CD4-positive, alpha-beta memory T cell (primary cell): ENCODE measurements at places on chromosomes 3 and 15.
A peak's percentile ranks its signal among the peaks of the same experiment; 100 is the strongest.

- DNase-seq = no peak
These were observed 159.7 kb upstream of the MBNL1 start for GRCh38 chr3:152109038-152109437.

- DNase-seq = no peak
These were observed 7.6 kb downstream of the ZMAT3 start for GRCh38 chr3:179063945-179064560.

DNA sequence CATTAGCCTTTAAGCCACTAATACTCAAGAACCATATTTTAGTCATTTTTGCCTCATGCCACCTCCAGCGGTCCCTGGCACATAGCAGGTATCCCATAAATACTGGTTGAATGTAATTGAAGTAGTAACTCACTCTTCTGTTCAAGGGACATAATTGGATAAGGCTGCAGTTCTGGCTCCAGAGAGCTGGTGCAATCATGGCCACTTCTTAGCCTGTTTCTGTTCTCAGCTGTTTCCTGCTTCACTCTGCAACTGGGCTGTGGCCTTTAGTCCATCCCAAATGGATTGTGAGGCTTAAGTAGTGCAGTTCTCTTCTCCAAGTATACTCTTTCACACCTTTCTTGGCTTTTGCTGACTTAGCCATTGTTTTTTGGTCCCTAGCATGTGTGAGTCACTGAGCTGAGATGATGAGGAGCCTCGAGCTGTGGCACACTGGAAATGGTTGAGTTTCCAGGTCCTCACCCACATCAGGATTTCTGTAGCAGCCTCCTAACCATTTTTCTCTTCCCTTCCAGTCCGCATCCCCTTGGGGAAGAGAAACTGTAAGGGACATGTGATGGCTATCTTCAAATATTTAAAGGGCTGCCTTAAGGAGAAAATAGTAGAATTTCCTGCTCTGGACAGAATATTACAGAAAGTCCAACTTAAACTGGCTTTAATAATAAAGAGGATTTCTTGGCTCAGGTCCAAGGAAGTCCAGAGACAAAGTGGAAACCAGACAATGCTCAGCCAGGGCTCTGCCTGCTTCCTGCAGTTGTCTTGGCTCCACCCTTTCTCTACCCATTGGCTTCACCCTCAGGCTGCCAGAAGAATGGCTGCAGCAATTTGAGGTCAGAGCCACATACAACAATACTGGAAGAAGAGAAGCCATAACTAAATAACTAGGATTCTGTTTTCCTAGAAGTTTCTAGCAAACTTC lies 305.4 kb upstream of the ROPN1 start:
- no peak for DNase-seq

DNA sequence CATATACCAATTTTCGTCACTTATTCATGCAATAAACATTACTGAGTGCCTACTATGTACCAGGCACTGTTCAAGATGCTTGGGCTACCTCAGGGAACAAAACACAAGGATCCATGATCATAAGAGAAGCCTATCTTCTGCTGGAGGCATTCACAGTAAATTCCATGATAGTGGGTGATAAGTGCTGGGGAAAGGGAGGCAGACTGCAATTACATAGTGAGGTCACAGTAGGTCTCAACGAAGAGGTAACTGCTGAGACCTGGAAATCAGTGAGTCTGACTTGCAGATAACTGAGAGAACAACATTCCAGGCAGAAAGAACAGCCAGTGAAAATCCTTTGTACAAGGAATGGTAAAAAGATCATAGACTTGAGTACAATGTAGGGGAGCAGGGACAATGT lies 33.6 kb downstream of the RAF1 start:
- no peak for DNase-seq

DNA sequence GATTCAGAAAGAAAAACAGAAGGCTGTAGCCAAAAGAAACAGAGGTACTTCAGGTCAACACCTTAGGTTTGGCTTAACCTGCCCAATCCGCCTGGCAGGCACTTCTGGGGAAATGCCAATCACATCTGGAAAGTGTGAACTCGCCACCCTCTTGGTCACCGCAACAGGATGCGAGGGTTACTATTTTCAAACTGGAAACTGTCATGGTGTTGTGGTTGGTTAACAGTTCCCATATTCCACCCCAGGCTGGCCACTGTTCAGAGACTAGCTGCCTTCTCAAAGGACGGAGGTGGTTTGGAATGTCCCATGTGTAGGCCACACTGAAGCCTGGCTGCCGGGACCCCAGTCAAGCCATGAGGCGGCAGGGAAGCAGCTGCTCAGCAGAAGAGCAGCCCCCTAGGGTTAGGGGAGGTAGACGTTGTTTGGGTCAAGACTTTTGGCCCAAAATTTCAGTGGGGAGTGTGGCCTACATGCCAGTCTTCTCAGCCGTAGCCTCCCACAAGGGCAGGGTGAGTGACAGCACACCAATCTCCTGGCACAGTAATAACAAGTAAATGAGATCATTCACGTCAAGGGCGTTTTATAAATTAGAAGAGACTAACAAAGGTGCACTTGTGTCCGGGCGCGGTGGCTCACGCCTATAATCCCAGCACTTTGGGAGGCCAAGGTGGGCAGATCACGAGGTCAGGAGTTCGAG lies 54.6 kb downstream of the UMPS start:
- no peak for DNase-seq

DNA sequence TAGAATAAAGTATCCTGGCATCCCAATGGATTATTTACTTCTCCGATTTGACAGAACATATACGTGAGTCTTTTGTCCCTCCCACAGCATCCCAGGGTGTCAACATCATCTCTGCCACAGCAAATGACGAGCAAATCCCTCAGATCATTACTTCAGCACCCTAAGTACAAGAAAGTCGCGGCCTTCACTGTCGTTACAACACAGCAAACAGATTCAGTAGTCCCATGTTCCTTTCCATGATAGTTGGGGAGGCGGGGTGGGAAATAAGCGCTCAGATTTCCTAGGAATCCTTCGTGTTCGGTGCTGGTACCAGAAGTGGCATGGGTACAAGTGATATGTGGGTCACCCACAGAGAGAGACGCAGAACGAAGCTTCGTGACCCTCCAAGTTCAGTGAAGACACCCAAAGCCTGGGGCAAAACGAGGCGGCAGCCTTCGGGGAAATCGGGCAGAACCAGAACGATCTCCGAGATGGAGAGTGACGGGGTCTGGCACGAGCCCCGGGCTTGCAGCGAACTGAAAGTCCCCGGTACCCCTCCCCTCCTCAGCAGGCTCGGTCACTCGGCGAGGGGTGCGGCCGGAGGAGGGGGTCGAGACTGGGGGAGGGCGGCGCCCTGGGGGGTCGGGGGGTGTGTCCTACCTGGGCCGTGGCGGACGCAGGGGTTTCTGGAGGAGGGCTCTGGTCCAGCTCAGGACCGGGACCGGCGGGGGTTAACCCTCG lies 619 bp downstream of the TTBK2 start:
- peak; percentile 25 for DNase-seq

DNA sequence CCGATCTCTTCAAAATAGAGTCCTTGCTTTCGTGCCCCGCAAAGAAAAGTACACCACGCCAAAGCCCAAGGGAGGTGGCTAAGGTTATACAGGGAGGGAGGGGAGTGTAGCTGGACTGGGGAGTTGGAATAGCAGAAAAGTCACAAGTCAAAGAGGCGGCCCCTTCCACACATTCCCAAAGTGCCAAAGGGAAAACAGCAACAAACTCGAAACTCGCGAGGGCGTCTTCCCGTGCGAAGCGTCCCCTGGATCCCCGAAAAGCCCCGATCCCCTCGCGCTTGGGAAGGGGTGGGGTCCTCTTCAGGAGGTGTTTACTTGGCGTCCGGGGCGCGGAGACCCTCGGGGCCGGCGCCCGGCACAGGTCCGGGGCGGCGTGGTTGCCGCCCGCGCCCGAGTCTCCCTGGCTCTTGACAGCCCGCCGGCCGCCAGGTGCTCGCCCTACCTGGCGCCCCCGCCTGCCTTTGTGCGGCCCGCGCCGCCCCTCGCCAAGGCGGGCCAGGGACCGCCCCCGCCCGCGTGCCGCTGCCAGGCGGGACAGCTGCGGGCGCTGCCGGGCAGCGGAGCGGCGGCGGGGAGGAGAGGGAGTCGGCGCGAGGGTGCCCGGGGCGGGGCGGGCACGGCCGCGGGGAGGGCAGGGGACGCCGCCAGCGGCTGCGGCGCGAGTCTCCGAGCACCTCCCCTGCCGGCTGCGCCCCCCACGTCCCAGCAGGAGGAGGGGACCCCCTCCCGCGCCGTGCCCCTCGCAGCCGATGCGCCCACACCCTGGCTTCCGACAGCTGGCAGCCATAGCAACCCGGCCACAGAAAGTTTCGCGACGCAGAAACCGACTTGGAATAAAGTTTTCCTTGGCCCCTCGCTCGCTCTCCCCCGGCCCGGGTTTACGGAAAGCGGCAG lies 966 bp downstream of the MYO1E start:
- no peak for DNase-seq

GRCh38 chr15:79086814-79087213 lies 3.8 kb downstream of the RASGRF1 start:
- DNase-seq = no peak

DNA sequence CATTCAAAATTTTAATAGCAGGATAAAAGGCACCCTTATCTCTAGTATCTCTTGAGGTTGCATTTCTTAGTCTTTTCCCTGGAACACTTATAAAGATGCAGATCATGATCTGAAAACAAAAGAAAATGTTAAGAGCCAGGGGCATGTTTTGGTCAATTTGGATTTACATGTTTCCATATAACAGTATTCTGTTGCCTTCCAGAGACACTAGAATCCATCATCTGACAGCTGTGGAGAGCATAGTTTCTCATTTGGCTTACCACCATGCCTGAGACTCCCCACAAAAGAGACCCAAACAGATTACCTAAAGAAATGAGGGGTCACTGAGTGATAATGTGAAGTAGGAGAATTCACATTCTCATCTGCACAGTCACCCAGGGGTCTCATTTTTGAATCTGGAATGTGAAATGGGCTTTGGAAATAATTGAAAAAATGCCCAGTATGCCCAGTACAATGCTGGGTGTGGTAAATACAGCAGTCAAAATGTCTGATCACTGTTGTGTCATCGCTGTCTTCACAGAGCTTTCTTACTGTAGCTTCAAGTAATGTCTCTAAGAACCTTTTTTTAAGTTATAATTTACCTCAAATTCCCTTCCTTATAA lies 79.9 kb upstream of the ZBTB20 start:
- DNase-seq = no peak

DNA sequence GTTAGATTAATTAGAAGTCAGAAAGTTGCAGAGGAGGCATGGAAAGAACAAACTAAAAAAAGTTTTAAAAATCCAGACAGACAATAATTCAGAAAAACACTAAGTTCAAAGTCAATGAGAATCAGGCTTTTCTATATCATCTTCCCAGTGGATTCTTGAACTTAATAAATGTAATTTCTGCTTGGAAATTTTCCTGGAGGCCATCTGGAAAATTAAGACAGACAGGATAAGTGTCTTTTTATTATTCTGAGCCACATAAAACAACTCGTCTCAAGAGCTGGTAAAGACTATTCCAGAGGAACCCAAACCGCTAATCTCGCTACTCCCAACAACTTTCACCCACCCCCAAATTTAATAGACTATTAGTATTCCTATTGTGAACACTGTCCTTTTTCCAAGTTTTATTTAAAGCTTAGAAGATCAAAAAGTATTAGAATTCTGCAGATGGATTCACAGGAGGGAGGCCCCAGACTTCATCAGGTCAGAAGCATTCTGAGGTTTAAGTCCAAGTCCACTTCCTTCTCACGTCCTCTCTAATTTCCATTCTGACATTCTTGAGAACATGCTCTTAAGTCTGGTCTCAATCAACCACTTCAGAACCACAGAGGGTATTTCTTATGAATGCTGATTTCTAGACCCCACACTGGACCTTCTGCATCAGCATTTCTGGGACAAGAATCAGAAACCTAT lies 61.3 kb downstream of the ERC2 start:
- DNase-seq = no peak

- no peak for DNase-seq
These were observed 63.4 kb upstream of the LCTL start for GRCh38 chr15:66628976-66629723.

DNA sequence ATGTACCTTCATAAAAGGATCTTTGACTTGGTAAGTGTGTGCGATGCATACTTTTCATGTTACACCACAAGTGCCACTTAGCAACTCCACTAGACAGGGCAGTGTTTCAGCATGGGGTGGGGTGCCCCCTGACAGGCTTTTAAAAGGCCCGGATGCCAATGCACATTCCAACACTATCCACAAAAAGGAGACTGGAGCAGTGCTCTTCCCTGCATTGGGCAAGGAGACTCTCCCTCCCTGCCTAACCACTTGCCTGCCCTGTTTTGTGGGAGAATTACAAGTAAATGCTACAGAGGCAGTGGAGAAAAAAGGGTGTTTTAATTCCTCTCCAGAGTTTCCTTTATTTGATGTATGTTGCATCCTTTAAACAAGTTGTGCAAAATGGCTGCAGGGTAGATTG lies 1.7 kb upstream of the RARB start:
- no peak for DNase-seq

DNA sequence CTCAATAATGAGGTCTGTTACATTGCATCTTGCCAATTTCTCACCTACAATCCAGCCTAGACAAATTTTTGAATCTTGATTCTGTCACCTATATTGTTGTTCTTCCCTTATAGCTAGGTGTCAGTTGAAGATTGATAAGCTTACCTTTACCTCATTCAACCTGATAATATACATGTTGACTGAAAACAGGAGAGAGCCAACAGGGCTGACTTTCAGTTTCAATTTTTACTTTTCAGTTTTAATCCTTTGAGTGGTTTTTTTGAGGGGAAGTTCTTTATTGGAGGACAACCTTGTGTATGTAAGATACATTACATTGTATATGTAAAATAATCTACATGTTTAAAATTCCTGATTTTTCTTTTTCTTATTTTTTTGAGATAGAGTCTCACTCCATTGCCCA lies 5.8 kb downstream of the ATP13A5 start:
- no peak for DNase-seq

DNA sequence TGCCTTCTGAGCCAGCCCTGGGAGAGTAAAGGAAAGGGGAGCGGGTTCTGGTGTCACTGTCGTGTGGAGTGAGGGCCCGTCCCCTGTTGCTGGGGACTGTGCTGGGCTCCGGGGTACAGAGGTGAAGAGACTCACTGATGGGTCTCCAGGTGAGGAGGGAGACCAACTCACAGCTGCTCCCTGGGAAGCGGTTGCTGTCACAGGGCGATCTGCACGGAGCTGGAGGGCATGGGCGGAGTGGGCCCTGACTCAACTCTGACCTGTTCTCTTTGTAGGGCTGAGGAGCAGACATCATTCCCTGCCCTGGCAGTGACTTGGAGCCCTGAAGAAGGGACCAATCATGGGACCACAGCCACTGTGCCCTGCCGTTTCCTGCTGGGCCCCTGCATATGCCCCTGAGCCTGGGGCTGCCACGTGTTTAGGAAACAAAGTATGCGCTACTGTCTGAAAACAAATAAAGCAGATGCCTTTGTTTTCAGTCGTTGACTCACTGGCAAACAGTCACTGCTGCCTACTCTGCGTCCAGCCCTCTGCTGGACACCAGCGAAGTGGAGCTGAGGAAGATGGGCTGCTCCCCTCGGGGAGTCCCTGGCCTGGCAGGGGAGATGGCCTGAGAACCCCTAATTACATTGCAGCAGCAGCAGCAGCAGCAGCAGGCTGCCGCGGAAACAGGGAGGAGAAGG lies 22.9 kb upstream of the PLXNA1 start:
- no peak for DNase-seq

DNA sequence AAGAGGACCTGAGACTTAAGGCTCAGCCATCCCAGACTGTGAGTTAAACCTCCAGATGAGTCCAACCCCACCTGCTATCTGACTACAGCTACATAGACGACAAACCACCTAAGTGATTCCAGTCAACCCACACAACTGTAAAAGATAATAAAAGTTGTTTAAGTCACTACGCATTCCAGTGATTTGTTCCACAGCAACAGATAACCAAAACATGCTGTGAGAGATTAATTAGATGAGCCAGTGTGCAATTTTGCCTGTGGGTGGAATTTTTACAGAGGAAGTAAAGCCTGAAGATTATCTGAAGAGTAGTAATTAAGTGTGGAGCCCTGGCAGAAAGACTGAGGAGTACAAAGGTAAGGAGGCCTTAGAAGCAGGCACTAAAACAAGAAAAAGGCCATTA lies 5.4 kb downstream of the BTBD1 start:
- no peak for DNase-seq
